ENCODE measurements at places on chromosomes 13 and 19.

GRCh38 chr13:82772816-82773215, 1109.5 kb downstream of the SLITRK1 start:
- DNase-seq = no peak

GRCh38 chr19:7509625-7510024, 6.3 kb upstream of the ZNF358 start:
- DNase-seq = no peak

DNA sequence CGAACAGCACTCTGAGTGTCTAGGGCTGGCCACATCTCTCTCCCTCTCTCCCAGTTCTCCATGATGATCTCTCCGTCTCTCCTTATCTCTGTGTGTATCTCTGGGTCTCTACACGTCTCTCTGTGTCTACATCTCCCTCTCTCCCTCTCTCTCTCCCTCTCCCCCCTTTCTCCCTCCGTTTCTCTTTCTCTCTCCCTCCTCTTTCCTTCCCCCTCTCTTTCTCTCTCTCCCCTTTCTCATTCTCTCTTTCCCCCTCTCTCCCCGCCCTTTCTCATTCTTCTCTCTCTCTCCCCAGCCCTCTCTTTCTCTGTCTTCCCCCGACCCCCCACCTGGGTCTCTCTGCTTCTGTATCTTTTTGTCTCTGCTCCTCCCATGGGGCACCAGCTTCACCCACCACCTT, 21.3 kb upstream of the TNFAIP8L1 start:
- no peak for DNase-seq

GRCh38 chr13:58467176-58467575, 835.6 kb downstream of the PCDH17 start:
- no peak for DNase-seq

Data from HepG2 (cell line).